Stimulated activated CD4-positive, alpha-beta T cell treated with anti-CD3 and anti-CD28 coated beads, Interleukin-4, amount 100 ng/mL, for 48 hours (primary cell): ENCODE measurements at places on chromosomes 6 and 20.

DNA sequence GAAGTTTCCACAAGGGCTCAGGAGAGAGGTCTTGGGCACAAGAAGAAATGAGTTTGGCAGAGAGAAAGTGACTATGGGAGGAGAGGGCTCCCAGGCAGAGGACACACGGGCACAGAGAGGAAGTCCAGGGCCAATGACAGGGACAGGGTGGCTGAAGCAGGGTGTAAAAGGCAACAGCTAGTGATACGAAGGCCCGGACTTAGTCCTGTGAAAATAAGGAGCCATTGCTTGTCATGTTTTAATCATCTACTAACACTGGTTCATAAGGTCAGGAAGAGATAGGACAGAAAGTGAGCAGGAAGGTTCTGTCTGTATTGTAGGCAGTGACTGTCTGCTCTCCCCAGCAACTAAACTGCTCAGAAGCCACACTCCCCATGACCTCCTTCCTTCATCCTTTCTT, 204.7 kb upstream of the SHLD1 start:
- DNase-seq, result no peak

GRCh38 chr6:111973118-111973761, 80.7 kb upstream of the CCN6 start:
- peak; percentile 54 for DNase-seq

GRCh38 chr20:43682446-43682845, 15.5 kb downstream of the MYBL2 start:
- no peak for DNase-seq

GRCh38 chr20:24953621-24954133, 4.6 kb downstream of the CST7 start:
- no peak for DNase-seq

DNA sequence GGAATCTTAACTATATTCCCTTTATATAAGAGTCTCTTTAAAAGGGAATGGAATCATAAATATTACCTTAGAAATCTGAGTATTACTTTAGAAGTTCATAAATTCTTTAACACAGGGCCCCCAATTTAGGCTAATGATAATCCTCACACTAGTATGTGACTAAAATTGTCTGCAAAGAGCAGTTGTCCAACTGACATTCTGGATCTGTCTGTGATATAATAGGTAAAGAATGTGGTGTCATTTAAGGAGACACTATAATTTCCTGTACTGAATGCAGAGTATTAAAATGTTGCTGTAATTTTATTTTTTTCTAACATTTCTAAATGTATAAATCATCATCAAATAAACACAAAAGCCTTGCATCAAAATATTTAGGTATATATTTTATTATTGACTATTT, 128.5 kb upstream of the DST start:
- no peak for DNase-seq

DNA sequence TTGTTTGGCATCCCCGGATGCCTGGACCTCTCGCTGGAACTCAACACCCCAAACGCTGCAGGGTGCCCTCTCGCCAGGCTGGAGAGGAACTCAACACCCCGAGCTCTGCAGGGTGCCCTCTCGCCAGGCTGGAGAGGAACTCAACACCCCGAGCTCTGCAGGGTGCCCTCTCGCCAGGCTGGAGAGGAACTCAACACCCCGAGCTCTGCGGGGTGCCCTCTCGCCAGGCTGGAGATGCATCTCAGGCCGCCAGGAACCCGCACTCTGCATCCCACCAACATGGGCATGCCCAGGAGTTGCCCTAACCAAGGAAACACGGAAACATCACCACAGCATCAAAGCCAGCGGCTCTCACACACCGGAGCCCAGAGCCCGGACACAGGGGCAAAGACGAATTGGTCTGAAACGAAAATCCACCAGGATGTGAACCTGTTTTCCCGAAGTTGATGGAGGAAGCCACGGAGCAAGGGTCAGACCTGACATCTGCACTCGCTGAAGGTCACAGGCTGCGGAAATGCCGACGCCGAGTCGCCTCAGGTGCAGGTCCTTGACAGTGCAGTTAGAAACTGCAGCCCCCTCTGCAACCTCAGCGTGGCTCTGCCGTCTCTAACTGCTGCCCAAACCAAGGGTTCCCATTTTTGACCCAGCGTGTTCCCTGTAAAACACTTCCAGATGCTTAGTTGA, 37.5 kb downstream of the DLL1 start:
- no peak for DNase-seq

- no peak for DNase-seq
These were observed 127.4 kb downstream of the C6orf118 start for GRCh38 chr6:165181951-165182414.

DNA sequence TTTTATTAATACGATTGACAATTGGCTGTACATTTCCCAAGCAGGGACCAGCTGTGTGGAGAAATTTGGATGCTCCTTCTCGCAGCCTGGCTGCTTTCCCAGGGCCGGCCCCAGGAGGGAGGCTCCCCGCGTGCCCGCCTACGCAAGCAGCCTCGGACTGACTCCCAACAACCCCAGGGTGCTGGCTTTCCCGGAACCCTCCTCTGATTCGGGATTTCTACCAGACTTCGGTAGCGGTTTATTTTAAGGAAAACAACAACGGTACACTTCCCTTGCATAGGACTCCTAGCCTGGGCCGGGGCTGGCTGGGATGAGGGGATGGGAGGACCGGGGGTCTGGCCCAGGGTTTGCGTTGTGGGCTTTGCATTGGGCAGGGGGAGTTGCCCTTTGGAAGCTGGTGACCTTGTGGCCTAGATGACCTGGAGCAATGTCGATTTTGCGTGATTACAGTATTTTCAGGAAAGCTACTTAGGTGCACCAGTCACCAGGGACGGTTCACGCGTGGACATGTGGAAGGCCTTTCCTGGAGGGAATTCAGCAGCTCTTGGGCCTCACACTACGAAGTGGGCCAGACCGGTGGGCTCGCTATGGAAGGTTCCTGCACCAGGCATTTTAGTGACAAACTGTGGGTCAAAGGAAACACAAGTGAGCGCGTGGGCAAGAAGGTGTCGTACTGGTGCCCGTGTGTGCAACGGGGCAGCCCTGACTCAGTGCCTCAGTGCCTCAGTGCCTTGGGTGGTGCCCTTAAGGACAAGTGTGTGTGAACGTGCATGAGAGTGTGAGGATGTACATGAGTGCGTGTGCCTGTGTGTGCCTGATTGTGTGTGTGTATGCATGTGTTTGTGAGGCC, 20.7 kb upstream of the PHACTR3 start:
- DNase-seq, result no peak

DNA sequence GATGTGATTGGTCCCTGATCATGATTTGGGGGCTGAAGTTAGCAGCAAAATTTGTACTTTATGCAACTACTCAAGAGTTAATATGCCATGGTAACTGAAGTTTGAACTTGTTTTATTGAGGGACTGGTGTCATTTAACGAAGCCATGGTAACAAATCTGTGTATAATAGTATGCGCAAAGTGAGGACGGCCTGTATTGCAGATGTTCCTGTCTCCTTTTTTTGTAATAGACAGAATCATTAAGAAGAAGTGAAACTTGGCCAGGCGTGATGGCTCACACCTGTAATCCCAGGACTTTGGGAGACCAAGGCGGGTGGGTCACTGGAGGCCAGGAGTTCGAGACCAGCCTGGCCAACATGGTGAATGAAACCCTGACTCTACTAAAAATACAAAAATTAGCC, 22.3 kb downstream of the RPRD1B start:
- DNase-seq, result no peak

- DNase-seq, result no peak
These were observed 45.7 kb downstream of the CTCFL start for GRCh38 chr20:57479196-57479595.

GRCh38 chr6:53492860-53493634, 51.9 kb downstream of the GCLC start:
- DNase-seq, result peak; percentile 31

DNA sequence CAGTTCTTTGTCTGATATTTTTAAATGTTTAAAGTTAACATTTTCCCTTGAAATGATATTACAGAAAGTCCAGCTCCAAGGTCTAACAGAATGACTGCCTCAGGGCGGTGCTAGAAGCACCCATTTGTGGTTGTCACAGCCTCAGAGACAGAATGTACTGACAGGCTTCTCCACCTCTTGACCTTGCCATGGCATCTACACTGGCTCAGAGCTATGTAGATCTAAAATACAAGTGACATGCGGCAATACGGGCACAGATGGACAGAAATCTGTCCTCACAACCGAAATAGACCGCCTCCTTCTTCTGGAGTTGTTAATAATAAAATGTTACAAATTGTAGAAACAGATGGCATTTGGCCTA, 167.2 kb upstream of the THEMIS start:
- DNase-seq, result no peak

DNA sequence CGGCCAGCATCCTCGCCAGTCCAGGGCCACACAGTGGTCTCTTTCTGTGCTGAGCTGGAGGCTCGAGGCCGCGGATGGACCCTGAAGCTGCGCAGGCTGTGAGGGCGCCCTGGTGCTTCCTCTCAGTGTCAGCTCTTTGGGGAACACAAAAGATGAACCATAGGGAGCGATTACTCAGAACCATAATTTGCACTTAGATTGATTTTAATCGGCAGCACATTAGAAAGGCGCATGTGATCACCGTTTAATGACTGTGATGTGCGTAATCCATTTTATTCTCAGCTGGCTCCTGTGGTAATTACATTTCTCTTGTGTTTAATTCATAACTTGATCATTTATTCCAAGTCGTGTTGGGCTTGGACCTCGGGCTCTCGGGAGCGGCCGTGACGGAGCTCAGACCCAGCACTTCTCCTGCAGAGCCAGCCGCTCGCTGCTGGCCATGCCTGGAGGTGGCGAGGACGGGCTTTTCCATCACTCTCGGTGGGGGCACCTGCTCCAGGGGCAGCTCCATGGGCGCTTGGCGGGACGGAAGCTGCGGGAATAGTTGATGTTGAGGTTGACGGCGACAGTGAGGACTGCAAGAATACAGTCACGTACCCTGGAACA, 25.6 kb upstream of the NTSR1 start:
- DNase-seq, result no peak

DNA sequence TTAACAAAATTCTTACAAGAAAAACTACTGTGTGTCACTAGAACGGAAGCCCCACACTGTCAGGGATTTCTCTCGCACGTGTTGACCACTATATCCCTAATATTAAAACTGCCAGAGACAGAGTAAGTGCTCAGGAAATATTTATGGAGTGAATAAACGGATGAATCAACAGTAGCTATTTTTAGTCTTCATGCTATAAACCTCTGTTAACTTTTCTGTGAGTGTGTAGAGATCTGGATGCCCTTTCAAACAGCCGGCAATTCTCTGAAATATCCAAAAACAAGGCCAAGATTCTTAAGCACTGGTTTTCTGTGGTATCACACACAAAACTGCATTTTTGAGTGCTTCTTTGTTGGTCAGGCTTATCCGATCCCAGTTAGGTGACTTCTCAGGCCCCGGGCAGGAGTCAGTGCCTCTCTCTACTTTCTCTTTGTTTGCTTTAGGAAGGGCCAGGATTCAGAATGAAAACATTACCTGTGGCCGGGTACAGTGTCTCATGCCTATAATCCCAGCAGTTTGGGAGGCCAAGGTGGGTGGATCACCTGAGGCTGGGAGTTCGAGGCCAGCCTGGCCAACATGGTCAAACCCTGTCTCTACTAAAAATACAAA, 15.7 kb downstream of the ATP9A start:
- no peak for DNase-seq

GRCh38 chr6:137284811-137285110, 65.6 kb upstream of the IFNGR1 start:
- DNase-seq, result no peak

- DNase-seq, result no peak
These were observed 81.5 kb upstream of the ISM1 start for GRCh38 chr20:13139459-13140150.

- DNase-seq, result no peak
These were observed 1.0 kb downstream of the NSFL1C start for GRCh38 chr20:1465470-1466210.

- DNase-seq, result peak; percentile 79
These were observed at the start of gene SAMD10 for GRCh38 chr20:63979557-63980316. Gene SAMD10 (minus strand): TSS chr20:63979642. CDS start chr20:63979467, 175 bp downstream.

DNA sequence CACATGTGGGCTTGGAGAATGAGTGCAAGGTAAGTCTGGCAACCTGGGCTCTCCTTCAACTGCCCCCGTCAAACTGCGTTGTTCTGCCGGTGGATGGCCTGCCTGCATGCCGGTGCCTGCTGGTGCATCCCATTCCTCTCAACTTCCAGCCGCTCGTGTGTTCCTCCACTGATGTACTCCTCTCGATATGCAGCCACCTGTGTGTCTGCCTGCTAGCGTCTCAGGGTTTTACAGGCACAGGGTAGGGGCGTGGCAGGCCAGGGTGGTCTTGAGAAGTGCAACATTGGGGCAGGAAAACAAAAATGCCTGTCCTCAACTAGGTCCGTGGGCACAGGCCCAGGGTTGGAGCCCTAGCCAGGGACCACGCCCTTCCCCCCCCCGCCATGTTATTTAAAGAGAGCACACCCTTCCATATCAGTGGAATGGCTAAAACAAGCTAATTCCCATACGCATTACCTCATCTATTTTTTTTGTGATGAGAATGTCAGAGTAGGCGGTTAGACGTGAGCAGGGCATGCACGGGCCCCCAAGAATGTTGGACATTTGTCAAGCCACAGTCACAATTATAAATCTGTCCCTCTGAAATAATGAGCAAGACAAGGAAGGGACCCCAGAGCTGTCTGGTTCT, 33.2 kb downstream of the SERPINB6 start:
- no peak for DNase-seq

DNA sequence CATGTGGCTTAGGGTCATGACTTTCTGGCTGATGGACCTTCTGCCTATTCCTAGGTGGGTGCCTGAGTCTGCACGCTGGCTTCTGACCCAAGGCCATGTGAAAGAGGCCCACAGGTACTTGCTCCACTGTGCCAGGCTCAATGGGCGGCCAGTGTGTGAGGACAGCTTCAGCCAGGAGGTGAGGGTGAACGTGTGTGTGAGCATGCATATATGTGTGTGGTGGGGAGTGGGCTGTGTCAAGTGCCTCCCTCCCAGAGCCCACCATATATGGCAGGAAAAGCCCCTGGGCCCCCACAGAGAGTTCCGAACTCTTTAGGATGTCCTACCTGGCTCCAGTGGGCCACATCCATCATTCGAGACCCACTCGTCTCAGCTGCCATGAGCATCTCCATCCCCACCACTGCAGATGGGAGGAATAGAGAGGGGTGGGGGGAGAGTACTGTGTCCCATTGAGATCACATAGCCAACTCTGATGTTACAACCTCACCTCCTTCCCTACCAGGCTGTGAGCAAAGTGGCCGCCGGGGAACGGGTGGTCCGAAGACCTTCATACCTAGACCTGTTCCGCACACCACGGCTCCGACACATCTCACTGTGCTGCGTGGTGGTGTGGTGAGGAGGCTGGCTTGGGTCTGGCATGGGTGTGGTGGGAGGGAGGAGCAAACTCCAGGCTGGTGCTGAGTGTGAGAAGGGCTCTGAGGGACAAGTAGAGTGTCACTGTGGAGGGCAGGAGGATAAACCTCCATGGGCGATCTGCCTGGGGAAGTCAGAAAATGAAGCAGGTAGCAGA, 3.2 kb downstream of the SLC22A7 start:
- DNase-seq, result no peak

DNA sequence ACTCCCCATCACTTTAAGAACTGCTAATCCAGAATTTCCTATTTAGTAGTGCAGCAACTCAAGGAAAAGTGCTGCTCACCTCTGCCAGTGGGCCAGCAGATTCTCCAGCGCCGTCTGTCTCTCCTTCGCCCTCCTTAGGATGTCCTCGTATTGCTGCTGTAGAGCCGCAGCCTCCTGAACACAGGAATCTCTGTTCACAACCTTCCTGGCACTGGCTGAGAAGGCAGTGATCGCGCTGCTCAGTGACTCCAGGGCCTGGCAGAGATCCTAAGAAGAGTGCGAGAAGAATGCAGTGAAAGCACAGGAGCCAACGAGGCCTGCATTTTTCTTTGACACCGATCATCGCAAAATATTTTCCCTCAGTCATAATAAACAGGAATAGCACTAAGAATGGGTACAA, 209.0 kb downstream of the SYNE1 start:
- no peak for DNase-seq

- DNase-seq, result no peak
These were observed 68.4 kb upstream of the RBM24 start for GRCh38 chr6:17212546-17213371.
